Activated CD8-positive, alpha-beta T cell treated with anti-CD3 and anti-CD28 coated beads for 36 hours (primary cell): ENCODE measurements at places on chromosomes 16 and 17.
A peak's percentile ranks its signal among the peaks of the same experiment; 100 is the strongest.

- DNase-seq: no peak
These were observed 3.2 kb downstream of the ACOX1 start for GRCh38 chr17:75975757-75976174.

- no peak for DNase-seq
These were observed 73.4 kb upstream of the COX10 start for GRCh38 chr17:13995856-13996271.

DNA sequence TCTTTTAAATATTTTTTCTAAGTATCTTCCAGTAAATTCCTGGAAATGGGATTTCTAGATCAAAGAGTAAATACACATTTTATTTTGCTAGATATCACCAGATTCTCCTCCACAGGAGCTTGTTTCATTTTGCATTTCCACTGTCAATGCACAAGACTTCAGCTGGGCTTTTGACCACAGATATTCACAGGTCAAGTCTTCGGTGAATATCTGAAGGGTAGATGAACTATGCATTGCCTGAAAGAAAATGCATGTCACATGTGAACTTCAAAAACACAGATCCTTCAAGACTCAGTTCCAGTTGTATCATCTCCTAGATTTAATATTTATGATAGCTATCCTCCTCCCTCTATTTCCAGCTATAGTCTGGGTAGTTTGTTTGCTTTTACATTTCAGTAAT is 963.6 kb upstream of the GOT2 start:
- DNase-seq: no peak

DNA sequence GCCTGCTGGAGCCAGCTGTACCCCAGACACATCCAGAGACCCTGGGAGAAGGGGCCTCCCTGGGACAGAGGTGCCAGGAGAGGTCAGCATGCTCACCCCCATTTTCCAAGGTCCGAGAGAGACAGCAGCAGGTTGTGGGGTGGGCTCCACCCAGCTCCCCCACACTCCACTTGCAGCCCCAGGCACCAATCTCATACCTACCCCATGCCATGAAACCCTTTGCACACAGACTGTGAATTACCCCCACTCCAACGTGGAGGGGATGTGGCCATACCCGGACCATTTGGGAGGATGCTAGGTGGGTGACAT is 34.0 kb downstream of the ZFPM1 start:
- DNase-seq: no peak

DNA sequence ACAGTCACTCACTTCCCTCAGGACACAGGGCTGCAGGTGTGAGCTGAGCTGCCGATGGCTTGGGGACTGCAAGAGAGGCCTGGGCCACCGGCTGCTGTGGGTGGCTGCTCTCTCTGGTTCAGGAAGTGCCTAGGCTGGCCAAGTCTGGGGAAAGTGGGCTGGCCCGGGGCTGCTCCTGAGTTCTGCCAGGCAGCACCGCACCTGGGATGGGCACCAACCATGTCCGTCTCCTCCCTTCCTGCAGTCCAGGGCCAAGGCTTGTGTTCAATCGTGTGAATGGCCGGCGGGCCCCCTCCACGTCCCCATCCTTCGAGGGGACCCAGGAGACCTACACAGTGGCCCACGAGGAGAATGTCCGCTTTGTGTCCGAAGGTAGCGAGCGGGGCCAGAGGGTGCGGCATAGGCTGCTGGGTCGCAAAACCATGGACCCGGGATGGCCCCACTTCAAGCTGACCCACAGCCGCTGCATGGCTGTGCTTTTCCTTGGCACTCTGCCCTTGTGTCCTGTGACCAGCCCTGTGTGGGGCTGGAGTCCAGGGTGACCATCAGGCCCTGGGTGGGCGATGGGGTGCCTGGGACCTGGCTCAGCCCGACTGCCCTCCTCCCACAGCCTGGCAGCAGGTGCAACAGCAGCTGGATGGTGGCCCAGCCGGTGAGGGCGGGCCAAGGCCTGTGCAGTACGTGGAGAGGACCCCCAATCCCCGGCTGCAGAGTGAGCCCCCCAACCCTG is 1.8 kb upstream of the WDR90 start:
- DNase-seq: no peak

DNA sequence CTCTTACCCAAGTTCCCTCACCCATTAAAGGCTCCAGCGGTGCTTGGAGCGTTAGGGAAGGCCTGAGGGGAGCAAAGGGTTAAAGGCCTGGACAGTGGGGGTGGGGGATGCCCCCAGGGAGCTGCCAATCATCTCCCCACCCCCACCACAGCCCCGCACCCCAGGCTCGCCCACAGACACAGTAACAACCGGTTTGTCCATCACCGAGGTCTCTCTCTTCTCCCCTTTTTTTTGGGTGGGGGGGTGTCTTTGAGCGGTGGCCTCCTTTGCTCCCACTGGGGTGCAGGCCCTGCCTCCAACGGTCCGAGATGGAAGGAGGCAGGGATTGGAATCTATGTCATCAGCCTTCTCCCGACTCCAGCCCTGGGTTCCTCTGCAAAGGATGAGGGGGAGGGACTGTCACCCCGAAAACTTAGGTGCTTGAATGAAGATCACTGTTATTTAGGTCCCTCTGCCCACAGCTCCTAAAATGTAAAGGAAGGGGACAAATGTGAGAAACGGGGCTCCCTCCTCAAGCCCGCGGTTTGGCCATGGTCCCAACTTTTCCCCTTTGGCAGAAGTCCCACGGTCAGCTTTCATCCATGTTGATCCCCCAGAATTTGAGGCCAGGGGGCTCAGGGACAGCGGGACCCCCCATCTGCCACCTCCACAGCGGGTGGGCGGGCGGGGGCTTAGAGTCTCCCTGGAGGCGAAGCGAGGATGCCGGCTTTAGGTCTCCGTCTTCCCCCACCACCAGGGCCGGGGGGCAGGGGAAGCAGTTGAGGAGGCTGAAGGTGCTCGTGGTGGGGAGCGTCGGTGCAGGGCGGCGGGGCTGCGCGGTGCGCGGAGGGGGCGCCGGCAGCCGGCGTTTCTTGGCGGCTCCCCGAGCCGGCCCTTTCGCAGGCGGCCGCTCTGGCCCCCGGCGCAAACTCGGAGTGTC is 1.7 kb downstream of the EPOP start:
- DNase-seq: peak; percentile 31

DNA sequence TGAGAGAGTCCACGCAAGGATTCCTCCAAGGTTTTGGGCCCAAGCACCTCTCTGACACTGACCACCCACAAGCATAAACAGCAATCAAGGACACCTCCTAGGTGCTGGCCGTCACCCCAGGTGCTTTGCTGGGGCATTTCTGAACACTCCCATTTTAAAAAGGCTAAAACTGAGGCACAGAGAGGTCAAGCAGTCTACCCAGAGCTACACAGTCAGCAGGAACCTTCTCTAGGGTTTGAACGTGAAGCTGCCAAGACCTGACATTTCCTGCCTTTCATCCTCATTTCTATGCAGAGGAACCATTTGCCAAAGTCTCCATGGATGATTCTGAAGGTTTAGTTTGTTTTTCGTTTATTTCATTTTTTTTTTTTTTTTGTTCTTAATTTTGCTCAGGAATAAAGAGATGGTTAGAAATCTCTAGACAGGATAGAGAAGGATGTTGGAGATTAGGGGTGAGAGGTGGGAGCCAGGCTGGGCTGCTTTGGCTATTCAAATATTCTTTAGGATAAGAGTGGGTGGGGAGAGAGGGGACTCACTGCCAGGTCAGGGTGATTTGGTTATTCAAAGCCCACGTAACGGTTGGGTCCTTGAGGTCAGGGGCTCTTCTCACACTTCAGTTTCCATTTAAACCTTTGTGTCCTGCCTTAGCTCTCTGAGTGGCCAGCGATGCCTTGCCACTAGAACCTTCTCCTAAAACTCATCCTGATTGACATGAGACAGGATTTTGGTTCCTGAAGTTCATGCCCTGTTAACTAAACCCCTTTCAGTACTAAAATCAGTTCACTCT is 6.2 kb downstream of the PLCG2 start:
- no peak for DNase-seq

DNA sequence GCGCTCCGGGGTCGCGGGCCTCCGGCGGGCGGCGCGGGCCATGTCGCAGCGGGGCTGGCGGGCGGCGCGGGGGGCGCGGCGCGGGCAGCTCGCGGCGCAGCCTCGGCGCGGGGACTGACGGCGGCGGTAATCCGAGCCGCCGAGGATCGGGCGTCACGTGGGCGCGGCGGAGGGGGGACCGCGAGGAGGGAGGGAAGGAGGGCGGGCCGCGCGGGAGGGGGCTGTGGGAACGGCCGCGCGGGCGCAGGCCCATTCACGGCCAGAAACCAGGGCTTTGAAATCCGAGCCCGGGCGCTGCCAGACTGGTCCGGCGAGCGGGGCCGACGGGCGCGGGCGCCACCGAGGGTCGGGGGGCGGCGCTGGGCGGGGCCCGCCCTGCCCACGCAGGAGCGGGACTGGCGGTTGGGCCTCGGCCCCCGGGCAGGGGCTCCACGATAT is at the start of gene MTSS2:
TSS of gene MTSS2 (minus strand) at position 116 of the 438 bp plus-strand sequence. CDS start 262 bp downstream, outside the sequence.
- DNase-seq: peak; percentile 53

DNA sequence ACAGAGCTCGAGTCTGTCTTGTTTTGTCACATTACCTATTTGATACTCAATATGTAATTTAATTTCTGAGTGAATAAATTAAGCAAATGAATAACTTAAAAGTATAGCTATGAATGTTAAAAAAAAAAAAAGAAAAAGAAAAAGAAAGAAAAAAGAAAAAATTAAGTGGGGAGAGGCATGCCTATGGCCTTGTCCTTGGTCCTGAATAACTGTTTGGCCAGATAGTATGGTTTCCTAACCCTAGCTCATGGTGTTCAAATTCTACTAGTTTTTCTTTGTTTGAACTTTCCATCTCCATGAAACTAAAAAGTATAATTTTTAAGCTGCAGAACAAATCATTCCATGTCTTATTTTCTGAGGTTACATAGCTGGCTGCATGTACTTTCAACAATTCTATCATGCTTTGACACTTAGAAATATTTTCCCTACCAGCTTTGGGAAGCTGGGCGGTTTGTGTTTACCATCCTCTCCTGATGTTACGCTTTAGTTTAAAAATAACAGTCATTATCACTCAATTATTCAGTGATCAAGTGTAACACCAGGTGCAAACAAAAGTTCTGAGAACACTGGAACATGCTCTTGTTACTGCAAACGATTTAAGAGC is 31.8 kb downstream of the TOX3 start:
- DNase-seq: no peak
